ENCODE measurements at places on chromosomes 12 and 14. TPM values are rescaled to one million over a fixed set of nuclear protein-coding genes. Genes with fewer than 3 reads are reported as not detected.
A peak's percentile ranks its signal among the peaks of the same experiment; 100 is the strongest.

GRCh38 chr12:90653040-90653439 is 301.9 kb downstream of the CCER1 start:
- no peak for DNase-seq

DNA sequence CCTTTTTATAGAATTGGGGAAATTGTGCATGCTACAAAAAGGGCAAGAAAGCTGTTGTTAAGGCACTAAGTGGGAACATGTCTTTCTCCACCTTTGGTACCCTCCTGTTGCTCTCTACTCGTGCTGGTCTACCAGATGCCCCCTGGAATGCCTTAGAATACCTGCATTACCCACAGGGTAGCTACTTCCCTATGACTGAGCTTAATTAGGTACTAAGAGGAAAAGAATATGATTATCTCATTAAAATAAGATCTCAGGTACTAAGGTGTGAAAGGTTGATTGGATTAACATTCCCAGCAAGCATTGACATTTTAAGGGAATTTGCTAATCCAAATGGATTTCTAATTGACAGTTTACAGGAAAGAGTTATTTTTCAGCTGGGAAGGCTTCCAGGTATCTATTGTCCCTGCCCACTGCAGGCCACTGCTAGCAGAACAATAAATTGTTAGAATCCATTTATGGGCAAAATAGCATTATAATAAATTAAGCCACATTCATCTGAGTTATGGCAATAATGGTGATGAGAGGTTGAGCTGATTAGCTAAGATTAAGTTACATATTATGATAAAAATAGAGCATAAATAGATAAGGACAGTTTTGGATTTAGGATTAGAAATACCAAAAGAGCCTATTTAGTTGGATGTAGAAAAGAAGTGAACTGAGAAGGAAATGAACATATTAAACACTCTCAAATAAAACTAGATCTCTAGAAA is 67.8 kb upstream of the GRIP1 start:
- DNase-seq: no peak

Gene CLEC12A
- polyA plus RNA-seq: not detected

- peak; percentile 58 for DNase-seq
These were observed 74.7 kb downstream of the TRIM9 start for GRCh38 chr14:51020024-51020710.

- peak; percentile 31 for DNase-seq
These were observed 620 bp downstream of the TMTC1 start for GRCh38 chr12:29782871-29783772.

DNA sequence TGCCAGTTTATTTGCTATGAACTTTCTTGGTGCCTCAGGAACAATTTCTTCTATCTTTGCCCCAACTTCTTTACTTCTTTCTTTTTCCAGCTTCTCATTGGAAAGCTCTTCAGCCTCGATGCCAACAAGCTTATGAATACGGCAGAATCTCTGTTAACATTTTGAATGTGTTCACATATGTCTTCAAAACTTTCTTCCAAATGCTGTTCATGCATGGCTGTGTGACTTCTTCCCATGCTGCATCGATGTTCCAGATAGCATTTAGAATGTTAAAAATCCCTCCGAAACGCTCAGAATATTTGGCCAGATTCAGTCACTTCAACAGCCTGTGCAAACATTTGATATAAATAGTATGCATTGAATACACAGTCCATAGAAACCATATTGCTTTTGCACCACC is 247.8 kb upstream of the ARID2 start:
- no peak for DNase-seq

- DNase-seq: peak; percentile 50
These were observed 57.0 kb upstream of the FBRSL1 start for GRCh38 chr12:132432721-132433577.

- peak; percentile 21 for DNase-seq
These were observed 29.1 kb upstream of the SOS2 start for GRCh38 chr14:50260511-50260910.

DNA sequence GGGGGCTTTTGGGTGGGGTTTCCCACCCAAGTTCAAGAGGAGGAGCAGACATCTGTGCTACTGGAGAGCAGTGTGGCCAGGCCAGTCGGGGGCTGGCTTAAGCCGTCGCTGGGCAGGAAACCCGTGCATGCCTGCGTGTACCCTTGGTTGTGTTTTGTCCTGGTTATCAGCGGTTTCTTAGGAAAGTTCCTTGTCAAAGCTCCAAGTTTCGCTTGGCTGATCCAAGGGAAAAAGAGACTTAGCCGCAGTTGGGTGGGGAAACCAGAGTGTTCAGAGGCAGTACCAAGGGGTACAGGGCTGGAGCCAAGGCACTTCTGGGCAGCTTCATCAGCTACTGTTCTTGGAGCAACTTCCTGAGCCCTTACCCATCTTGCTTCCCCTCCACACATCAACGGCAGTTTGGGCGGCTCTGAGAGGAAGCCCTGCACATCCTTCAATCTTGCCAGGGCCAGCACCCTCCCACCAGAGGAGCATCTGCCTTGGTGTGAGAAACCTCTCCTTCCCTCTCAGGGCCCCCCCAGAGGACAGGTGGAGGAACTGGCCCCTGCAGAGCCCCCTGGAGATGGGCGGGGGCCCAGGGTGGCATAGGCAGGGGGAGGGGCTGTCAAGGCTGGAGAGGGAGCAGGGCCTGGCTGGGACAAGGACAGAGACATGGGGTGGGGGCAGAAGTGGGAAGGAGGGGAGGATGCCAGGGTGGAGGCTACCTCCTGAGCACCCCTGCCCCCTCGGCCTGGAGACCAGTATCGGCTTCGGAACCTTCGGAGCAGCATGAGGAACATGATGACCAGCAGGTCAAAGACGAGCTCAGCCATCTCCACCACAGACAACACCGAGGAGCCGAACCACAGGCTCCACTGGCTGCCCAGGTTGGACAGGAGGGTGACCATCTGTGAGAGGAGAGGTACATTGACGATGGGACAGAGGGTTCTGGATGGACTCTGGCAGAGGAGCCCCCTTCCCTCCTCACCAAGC is 5.8 kb upstream of the TNFRSF1A start:
- DNase-seq: no peak

DNA sequence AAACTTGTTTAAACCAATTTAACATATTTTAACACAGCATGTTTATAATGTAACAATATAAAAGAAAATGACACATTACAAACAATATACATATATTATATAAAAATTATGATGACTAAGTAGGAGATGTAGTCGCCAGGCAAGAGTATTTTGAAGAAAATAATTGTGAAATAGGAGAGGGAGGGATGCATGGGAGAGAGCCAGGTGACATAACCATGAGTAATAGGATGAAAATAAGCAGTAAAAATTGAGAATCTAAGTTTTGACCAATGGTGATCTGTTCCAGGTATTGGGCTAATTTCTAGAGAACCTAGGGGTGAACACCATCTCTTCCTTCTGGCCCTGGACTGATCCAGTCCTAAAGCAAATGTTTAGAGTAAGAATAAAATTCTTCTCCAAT is 315.2 kb upstream of the G2E3 start:
- no peak for DNase-seq

GRCh38 chr12:131923260-131923659 is 5.8 kb upstream of the PUS1 start:
- DNase-seq: no peak

Gene EGLN3
- 23.4 TPM for polyA plus RNA-seq

DNA sequence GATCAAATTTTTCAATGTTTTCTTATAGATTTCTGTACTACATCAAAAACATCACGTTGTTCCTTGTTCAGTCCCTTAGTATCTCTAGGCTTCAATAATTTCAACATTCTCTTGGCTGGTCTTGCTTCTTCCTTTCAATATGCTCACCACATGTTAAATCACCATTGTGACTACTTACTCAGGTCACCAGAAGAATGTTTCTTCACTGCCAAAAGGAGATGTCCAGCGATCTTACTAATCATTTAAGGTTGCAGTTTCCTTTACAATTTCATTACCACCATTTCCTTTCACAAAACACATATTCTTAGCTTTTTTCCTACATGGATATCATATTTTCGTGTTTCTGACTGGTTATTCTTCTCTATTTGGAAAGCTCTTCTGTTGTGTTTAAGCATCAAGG is 363.8 kb downstream of the NAV3 start:
- no peak for DNase-seq
